ENCODE measurements at places on chromosomes 3 and 15.

GRCh38 chr15:79171320-79172031 lies 80.9 kb upstream of the RASGRF1 start:
- no peak for DNase-seq

- DNase-seq, result no peak
Observed at GRCh38 chr15:89928421-89928820, 15.7 kb upstream of the ARPIN start.

- no peak for DNase-seq
Observed at GRCh38 chr3:168091302-168091858, 4.3 kb downstream of the GOLIM4 start.

- DNase-seq, result peak; percentile 67
Observed at GRCh38 chr15:34366271-34367065, 528 bp downstream of the LPCAT4 start.

GRCh38 chr3:74469151-74469550 lies 145.3 kb downstream of the CNTN3 start:
- no peak for DNase-seq

DNA sequence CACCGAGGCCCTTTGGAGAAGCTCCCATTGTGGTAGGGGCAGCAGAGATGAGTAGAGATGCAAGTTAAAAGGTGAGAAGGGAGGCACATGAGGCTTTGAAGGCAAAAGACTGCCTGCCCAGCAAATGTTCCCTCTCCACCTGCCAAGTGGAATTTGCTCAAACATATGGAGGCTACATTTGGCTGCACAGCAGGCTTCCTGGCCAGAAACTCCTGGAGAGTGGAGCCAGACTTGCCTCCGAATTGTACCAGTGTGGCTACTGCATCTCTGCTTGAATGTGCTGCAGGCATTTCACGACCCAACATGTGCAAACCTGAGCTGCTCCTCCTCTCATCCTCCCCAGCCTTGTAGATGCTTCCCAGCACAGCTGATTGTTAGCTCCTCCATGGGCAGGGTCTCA lies 229.2 kb downstream of the ZNF621 start:
- no peak for DNase-seq

DNA sequence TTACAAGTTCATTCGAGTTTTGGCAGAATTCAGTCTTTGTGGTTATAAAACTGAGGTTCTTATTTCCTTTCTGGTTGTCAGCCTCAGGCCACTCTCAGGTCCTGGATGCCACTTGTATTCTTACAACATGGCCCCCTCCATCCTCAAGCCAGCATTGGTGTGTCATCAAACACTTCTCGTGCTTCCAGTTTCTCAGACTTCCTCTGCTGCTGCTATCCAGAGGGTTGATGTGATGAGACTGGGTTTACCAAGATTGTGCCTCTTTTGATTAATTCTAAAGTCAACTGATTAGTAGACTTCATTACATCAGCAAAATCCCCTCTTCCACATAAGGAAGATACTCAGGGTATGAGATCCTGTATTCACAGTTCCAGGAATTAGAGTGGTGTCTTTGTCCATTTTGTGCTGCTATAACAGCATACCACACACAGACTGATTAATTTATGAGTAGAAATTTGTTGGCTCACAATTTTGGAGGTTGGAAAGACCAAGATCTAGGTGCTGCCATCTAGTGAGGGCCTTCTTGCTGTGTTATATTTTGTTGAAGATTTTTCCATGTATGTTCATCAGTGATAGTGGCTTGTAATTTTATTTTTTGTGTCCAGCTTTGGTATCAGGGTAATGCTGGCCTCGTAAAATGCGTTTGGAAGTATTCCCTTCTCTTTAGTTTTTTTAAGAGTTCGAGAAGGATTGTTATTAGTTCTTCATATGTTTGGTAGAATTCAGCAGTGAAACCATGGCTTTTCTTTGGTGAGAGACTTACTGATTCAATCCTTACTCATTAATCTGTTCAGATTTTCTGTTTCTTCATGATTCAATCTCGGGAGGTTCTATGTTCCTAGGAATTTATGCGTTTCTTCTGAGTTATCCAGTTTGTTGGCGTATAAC lies 11.1 kb downstream of the LRCH3 start:
- DNase-seq, result peak; percentile 59

- DNase-seq, result no peak
Observed at GRCh38 chr3:133477487-133477886, 77.6 kb downstream of the BFSP2 start.
